ENCODE measurements at places on chromosomes 5 and 9.

DNA sequence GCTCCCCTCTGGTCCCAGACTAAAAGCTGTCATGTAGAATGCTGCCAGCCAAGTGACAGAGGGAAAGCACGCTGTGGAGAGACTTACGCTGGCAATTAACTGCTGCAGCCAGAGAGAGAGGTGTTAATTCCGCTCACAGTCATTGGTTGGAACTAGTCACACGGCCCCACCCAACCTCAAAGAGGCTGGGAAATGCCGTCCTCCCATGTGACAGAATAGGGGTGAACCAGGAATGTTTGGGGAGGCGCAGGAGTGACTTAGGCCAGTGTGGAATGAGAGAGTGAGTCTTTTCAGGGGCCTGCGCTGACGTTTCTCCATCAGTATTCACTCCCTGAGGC, 87.6 kb downstream of the AMBP start:
- DNase-seq = no peak

DNA sequence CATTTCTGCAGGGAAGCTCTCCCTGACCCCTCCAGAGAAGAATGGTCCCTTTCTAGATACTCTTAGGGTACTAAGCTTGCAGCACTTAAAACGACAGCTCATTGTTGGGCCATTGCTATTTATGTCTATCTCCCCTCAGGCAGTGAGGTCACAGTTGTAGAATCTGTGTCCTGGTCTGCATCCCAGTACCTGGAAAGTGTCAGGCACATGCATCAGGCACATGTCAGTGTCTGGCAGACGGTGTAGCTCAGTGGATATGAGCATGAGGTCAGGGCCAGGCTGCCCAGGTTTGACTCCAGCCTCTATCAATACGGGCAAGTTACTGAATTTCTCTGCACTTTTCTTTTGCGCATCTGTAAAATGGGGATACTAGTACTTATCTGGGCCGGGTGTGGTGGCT, 22.2 kb upstream of the EEIG1 start:
- no peak for DNase-seq

DNA sequence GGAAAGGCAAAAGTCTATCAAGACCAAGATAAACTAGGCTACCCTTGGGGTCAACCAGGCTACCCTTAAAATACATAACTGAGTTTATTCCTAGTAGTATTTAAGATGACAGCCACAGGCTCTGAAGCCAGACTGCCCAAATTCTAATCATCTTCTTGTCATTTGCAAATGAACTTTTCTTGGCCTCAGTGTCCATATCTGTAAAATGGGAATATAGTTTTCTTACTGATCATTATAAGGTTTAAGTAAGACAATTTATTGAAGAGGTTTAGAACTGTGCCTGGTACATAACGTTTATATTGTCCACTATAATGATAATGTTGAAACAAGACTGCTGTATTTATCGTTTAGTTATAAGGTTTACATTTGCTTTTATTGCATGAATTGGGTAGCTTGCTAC, 112.5 kb downstream of the SLC12A2 start:
- DNase-seq = no peak

DNA sequence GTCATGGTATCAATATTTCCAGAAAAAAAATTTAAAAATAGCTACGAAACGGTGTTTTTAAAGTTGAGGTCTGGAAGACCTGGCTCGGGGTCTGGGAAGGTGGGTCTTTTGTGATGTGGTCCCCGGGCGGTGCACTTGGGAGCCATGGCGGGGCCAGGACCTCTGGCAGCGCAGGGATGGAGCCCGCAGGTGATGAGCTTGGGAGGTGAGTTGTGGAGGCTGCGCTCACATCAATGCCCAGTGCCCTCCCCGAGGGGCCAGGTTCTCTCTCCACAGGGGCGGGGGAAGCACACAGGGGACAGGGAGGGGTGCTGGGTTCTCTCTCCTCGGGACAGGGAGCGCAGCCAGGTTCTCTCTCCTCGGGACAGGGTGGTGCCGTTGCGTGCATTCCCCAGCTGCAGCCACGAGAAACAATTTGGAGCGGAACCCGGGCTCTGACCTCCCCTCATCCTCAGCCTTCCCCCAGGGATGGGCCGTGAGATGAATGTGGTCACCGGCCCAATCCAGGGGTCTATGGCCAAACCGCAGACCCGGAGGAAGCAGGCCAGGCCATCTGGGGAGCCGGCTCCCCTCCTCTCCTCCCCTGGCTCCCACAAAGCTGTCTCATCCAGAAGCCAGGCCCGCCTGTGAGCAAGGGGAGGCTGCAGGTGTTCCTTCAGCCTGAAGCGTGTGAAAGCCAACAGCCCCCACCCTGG, 25.8 kb downstream of the DBH start:
- DNase-seq = no peak

- no peak for DNase-seq
Observed at GRCh38 chr9:90070056-90070455, 465.2 kb downstream of the GADD45G start.

DNA sequence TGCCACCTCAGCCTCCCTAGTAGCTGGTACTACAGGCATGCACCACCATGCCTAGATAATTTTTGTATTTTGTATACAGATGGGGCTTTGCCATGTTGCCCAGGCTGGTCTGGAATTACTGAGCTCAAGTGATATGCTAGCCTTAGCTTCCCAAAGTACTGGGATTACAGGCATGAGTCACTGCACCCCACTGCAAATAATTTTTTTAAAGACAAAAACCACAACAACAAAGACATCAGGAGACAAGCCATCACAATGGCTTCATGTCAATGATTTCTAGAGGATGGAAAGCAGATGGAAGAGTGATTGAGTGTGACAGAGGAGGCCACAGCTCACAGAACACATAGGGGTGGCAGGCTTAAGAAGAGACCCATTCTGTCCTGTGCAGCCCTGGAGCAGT, 97.9 kb upstream of the PCSK1 start:
- DNase-seq = no peak

- no peak for DNase-seq
Observed at GRCh38 chr5:180817893-180818674, 15.5 kb upstream of the MGAT1 start.

DNA sequence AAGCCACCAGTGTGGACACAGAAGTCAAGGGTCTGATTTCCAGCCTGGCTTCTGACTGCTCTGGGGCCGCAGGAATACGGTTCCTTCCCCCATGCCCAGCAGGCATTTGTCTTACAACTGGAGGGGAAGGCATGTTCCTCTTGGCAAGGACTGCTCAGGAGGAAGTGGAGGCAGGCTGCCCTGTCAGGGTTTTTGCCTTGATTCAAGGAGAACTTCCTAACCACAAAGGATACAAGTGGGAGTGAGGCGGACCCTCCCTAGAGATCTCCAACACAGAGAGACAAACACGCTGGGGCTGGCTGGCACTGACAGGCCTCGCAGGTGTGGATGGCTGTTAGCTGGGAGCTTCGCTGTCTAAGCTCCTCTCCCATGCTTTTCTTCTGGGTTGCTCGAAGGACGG, 19.1 kb downstream of the TGFBI start:
- DNase-seq = no peak

DNA sequence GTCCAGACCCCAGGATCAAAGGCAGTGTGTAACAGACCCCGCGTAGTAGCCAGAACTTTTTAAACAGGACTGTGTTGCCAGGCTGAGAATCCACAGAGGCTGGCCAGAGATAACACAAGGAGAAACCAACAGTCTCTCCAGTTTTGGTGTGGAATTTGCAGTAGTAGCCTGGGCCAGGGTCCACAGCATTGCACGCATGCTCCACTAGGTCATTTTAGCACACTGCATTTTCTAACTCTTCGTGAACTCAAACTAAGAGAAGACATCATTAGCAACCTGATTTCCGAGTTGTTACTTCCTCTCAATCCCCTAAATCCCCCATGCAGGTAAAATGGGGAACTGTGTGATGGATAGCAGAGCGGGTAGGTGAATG, 119.6 kb downstream of the BOD1 start:
- DNase-seq = no peak

GRCh38 chr5:102794047-102794446, 38.9 kb downstream of the PAM start:
- DNase-seq = no peak

- no peak for DNase-seq
Observed at GRCh38 chr5:150779397-150780186, 1.0 kb downstream of the SMIM3 start.

DNA sequence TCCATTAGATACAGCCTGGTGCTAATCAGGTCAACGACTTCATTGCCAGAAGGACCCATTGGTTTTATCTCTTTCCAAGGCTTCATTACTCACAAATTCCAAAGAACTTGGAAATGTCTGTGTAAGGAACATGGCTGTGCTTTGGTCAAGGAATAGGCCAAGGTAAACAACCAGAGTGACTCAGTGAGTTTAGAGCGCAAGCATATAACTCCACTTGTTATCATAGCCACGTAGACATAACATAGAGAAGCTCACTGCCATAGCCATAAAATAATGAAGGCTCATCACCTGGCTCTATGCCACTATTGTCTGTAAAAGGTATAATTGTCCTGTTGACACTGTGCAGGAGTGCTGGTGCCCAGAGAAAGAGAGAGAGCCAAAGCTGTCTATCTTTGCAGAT, 139.3 kb upstream of the PLCXD3 start:
- DNase-seq = no peak

DNA sequence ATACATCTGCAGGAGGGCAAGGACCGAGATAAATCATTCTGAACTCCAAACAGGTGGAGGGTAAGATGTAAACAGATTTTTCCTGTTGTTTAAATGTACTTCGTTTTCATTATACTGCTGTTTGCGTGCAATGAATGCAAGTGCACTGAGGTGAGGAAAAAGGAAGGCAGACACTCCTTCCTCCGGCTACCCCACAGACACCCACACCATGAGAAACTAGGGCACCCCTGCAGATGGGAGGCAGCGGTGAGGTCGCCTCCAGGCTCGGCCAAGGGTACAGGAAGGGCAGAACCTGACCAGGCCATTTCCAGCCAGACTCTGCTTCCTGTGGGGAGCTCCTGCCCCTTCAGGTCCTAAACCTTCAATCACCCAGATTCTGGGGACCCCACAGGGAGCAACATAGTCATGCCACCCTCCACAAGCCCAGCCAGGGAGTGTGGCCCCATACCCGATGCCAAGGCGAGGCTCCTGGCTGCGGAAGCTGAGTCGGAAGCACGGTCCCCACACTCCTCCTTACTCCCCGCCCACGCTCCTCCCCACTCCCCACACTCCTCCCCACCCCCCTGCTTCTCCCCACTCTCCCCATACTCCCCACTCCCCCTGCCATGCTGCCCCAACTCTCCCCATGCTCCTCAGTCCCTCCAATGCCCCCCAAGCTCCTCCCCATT, 37.1 kb downstream of the VAV2 start:
- no peak for DNase-seq

- no peak for DNase-seq
Observed at GRCh38 chr9:84758817-84759216, 89.3 kb downstream of the NTRK2 start.

All from thoracic aorta (tissue), 2 donors.